Stimulated activated CD4-positive, alpha-beta T cell treated with anti-CD3 and anti-CD28 coated beads, TNF-alpha, amount 100 ng/mL, for 4 hours (primary cell): ENCODE measurements at places on chromosomes 6 and 20.

GRCh38 chr6:77962070-77962469 lies 309.2 kb downstream of the MEI4 start:
- no peak for DNase-seq

- DNase-seq, result no peak
These were observed 805.8 kb upstream of the GJE1 start for GRCh38 chr6:141326925-141327324.

DNA sequence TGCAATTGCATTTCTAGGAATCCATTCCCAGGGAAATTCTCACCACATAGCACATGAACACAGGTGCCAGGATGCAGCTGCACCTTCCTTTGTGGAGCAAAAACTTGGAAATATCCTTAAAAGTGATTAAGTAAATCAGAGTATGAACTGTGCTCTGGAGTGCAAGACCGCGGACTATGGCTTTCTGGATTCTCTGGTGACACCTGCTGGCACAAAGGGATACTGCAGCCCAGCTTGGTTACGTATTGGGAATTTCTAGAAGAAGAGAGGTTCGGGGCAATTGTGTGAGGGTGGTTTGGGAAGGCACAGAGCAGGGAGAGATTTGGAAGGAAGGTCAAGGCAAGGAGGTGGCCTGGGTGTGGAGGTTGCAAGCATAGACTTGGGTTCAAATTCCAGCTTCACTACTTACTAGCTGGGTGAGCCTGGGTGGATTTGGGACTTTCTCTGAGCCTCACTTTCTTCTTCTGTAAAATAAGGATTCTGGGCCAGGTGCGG lies 15.9 kb upstream of the PEDS1 start:
- peak; percentile 73 for DNase-seq

GRCh38 chr6:129110690-129111343 lies 227.9 kb downstream of the LAMA2 start:
- DNase-seq, result no peak

GRCh38 chr6:122719176-122719575 lies 60.3 kb upstream of the FABP7 start:
- no peak for DNase-seq
